ENCODE measurements at places on chromosomes 7 and 10.

DNA sequence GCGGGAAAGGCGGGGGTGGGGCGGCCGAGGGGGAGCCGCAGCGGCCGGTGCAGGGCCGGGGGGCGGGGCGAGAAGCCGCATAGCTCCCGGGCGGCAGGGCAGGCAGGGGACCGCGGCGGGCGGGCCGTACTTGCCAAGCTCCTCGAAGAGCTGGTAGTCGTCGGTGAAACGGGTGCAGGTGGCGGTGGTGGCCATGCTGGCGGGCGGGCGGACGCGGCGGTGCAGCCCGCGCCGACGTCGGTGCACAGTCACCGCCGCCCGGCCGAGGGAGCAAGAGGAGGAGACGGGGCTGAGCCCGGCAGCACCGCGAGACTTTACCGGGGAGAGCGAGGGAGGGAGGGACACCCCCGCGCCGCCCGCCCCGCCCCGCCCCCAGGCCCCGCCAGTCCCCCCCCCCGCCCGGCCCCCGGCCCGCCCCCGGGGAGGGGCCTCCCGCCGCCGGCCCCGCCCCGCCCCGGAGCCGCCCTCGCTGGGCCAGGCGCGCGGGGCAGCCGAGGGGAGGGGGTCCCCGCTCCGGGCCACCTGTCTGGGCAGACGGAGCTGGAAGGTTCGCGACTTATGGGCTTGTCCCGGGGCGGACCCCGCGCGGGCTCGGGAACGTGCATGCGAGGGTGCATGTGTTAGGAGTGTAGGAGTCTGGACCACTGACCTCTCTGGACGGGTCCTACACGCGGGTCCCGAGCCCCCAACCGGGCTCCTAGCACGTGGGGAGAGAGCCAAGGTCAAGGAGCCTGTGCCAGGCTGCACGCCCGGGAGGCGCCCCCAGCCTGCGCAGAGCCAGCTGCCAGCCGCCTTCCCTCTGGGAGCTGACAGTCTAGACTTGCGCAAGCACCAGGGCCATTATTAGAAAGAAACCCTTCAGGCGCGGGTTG is at the start of gene CAMK2G:
Gene CAMK2G (minus strand): TSS at position 289 of the 872 bp plus-strand sequence. CDS start 94 bp downstream, at position 195.
- peak; percentile 82 for DNase-seq

GRCh38 chr10:16828701-16829175 is 11.5 kb upstream of the RSU1 start:
- DNase-seq = no peak

DNA sequence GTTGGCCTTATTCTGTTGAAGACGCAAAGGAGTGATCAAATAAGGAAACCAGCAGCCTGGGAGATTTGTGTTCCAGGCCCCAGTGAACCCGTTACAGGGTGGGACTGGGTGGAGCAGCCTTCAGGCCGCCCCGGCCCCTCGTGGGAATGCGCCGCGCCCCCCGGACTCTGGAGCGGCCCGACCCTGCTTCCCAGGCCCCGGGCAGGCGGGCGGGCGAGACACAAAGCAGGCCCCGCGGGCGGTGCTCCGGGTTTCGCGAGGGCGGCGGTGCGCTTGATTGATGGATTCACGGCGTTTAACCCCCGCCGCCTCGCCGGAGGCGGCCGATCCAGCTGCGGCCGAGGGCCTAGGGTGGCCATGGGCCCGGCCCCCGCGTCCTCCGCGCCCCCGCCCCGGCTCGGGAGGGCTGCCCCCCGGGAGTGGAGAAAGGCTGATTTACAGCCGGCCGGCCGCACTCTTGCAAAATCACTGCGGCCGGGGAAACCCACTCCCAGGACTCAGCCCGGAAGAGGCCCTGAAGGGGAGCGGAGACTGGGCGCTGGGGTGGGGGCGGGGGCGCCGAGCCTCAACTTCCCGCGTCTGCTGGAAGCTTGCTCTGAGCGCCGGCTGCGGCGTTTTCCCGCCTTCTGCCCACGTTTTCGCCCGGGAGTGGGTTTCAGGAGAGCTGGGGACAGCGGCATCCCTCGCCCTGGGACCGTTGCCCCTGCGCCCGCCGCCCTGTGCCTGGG is 299.6 kb upstream of the NFE2L3 start:
- peak; percentile 41 for DNase-seq

GRCh38 chr10:23151071-23151470 is 41.0 kb upstream of the PTF1A start:
- DNase-seq = no peak

- no peak for DNase-seq
These were observed 31.9 kb upstream of the PWWP2B start for GRCh38 chr10:132365102-132365501.
